NCI-H82 (cell line): ENCODE measurements at places on chromosomes 2 and 18.
A peak's percentile ranks its signal among the peaks of the same experiment; 100 is the strongest.

GRCh38 chr18:79932907-79933306 lies 18.5 kb downstream of the SLC66A2 start:
- no peak for DNase-seq

GRCh38 chr2:79798776-79799175 lies 285.9 kb downstream of the CTNNA2 start:
- DNase-seq: no peak

DNA sequence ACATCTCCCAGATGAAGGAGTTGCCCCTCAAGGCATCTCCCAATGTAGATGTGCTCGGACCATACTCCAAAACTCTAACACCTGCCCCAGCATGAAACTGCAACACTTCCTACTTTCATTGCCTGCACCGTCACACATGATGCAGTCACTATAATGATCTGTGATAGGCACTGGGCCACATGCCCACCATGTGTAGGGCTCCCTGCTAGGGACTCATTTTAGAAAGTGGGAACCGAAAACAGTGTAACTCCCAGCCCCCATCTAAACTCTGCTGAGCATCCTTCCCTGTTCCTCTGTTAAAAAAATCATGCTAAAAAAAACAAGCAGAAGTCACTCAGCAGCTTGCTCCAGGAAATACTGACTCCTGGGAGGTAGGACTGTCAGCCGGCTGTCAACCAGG lies 496.1 kb upstream of the RAB6C start:
- no peak for DNase-seq

DNA sequence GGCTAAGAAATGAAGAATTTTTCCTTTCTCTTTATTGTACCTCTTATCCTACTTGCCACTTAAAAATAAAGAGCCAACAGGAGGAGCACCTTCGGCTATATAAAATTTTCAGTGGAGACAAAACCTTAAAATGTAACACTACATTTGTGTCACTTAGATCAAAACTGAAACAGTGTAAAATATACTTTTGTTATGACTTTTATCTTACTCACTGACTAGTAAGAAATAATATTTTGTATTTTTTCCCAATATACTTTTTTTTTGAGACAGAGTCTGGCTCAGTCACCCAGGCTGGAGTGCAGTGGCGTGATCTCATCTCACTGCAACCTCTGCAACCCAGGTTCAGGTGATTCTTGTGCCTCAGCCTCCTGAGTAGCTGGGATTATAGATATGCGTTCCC lies 28.3 kb downstream of the KCNJ13 start:
- DNase-seq: no peak

- peak; percentile 89 for DNase-seq
Measured at GRCh38 chr2:165886487-165887146, 67.0 kb downstream of the TTC21B start.
